Dermis blood vessel endothelial cell (primary cell): ENCODE measurements at places on chromosomes 2 and 18.

GRCh38 chr2:37415128-37415820, 70.8 kb downstream of the QPCT start:
- peak; percentile 49 for DNase-seq

DNA sequence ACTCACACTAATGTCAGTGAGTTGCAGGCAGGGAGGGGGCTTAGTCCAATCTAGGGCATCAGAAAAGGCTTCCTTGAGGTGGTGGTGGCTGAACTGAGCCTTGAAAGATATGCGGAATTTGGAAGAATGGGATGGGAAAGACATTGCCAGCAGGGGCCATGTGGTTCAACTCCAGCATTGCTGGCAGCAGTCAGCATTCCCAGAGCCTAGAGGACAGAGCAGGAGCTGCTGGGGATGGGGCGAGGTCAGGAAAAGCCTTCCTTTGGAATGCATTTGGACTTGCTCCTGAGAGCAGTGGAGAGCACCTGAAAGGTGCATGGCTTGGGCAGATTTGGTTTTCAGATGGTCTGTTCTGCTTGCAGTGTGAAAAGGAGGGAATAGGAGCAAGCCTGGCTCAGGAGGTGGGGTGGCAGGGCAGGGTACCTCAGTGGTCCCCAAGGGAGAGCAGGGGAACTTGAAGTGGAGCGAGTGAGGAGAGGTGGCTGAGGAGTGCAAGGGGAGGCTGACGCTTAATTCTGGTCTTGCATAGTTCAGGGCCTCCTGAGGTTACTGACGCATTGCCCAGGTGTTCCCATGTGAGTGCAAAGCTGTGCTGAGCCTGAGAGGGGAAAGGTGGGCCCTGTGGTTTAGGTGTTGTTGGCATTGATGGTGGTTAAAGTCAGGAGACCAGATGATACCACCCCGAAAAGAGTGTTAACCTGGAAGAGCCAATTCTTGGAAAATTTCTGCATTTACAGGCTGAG, 112.1 kb upstream of the MGAT5 start:
- DNase-seq = no peak

GRCh38 chr2:54261537-54261936, 5.5 kb upstream of the TSPYL6 start:
- no peak for DNase-seq

GRCh38 chr18:79438089-79438897, 42.6 kb downstream of the NFATC1 start:
- no peak for DNase-seq

- no peak for DNase-seq
Observed at GRCh38 chr2:44549856-44550255, 188.1 kb downstream of the CAMKMT start.

DNA sequence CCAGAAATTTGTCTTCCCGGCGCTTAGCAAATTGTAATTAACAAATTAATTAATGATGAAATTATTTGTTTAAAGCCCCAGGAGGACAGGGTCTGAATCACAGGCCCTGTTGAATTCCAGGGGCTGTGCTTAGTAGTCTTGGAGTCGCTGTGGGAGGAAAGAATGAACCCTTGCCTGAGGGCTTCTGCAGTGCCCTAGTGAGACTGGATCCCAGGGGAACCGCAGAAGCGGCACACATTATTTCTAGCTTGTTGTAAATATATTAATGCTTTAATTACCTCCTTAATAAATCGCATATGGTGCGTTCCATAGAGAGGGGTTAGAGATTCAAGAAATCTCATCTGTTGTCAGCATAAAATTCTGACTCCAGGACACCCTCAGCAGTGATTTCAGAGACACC, 235.4 kb downstream of the CELF4 start:
- DNase-seq = no peak

DNA sequence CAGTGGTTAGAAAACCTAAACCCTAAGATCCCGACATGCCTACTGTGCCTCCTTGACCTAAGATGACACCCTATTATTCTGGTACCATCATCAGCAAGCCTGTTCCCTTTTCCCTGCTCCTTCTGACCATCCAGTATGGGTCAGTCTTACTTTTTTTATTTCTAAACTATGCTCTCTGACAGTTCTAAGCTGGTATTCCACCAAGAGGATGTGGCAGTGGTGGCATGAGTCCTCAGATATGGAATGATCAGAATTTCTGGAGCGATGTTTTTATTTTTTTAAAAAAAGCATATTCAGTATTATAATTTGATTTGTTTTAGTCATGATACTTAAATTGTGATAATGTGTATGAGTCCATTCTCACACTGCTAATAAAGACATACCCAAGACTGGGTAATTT, 145.9 kb upstream of the LHCGR start:
- DNase-seq = no peak

DNA sequence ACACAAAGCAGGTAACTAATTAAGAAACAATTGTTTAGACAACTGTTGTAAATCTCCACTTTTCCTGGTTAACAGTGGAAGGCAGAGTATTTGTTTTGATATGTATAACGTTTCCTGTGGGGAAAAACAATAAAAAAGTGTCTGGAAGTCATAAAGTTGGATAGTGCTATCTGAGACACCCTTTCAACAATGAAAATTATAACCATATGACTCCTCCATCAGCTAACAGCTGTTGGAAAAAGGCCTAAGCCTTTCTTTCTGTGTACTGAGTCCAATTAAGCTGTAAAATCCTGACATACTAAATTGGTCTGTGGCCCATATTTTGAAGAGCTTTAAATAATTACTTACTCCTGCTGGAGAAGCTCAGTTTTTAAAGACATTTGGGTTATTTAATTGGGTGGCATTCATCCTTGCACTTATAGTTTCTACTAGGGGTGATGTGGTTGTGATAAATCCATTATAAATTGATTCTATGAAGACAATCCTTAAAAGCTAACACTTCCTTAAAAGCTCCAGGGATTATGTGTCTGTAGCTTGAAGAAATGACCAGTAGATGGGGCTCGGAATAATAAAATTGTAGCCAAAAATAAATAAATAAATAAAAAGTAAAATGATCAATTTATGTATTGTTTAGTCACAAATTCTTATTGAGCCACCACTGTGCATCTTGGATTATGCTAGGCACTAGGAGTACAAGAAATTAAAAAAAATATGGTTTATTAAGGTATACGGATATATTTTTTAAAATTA, 698.1 kb upstream of the NXPH2 start:
- DNase-seq = no peak

DNA sequence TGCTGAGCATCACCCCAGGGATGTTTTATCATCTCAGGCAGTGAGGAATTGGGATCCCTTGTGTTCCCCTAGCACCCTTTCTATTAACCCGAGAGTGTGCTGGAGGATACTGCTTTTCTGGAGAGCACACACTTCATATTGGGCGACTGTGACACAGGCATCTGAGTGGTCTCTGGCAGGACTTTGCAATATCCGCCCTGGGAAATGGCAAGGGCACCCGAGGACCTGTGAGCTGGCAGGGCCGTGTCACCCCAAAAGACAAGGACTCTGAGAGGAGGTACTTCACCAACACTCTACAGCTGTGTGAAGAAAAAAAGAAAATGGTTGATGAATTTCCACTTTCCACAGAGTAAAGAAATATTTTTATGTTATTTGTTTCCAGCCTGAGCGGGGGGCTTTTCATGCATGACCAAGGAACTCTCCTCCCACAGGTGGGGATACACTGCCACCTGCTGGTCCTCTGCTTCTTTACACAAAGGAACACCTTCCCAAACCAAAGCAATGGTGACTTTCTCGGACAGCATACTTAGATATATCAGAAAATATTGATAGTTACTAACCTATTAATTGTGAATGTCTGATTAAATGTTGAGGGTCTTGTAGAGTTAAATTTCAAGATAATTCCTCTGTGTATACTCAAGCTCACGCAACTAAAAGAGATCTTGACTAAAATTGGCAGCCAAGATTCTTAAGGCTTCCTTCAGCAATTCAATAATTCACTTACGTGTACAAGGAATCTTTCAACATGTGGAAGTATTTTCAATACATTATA, 45.9 kb upstream of the REG3G start:
- peak; percentile 19 for DNase-seq

DNA sequence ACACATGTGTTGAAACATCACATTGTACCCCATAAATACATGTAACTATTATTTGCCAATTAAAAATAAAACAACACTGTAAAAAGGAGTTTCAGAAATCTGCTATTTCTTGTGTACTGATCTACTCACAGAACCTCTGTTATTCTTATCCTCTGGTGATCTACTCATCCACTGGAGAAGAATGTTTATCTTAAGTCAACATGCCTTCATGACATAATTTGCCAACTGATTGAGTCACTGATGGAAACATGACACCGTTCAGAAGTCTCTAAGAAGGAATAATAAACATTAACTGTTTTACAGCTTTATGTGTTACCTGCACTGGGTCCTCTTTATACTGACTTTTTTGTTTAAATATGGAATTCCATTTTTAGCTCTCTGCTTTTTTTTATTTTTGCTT, 555.2 kb downstream of the DCDC2C start:
- no peak for DNase-seq

DNA sequence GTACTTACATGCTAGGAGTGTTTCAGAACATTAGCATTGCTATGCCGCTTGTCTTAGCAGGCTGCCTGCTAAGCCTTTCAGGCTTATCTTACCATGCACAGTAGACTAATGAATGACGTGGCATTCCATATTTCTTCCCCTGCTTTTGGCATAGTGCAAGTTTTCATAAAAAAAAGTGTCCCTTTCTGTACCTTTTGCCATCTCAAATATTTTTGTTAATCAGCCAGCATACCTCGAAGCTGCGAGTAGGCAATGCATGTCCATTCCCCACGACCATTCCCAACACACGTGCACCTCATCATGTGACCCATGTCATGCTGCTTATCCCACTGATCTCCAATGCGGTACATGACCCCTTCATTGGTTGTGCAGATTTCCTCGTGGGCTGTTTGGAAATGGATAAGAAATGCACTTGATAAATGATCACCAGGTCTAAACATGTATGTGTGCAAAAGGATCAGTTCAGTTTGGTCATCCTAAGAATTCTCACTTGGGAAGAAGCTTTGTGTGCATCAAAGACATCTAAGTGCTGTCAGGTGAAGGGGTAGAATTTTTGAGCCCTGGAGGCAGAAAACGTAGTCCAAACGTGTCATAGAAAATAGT, 13.9 kb downstream of the FN1 start:
- no peak for DNase-seq

DNA sequence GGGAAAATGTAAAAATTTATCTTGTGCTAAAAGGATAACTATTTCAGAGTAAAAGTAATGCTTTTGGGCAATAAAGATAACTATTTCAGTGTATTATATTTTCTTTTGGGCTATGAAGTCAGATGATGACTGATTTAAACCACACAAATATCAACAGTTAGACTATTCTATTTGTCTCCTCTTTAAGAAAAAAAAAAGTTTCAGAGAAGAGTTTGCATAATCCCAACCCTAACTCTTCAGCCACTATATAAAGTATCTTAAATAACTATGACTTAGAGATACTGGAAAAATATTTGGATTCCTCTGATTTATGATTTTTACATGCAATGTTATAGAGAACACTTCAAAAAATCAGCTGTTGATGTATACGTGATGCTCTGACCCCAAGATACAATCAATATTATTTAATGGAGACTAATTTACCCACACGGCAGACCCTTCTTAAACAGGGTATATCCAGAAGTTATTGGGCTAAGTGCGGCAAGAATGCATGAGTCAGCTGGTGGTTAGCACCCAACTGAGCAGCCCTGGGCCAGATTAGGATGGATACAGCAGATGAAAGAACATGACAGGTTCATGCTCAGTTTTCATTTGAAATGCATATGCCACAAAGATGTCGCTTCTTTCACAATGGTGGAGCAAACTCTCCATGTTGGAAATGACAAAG, 279.0 kb downstream of the AFF3 start:
- no peak for DNase-seq

GRCh38 chr2:20539133-20539719, 92.4 kb downstream of the RHOB start:
- no peak for DNase-seq

DNA sequence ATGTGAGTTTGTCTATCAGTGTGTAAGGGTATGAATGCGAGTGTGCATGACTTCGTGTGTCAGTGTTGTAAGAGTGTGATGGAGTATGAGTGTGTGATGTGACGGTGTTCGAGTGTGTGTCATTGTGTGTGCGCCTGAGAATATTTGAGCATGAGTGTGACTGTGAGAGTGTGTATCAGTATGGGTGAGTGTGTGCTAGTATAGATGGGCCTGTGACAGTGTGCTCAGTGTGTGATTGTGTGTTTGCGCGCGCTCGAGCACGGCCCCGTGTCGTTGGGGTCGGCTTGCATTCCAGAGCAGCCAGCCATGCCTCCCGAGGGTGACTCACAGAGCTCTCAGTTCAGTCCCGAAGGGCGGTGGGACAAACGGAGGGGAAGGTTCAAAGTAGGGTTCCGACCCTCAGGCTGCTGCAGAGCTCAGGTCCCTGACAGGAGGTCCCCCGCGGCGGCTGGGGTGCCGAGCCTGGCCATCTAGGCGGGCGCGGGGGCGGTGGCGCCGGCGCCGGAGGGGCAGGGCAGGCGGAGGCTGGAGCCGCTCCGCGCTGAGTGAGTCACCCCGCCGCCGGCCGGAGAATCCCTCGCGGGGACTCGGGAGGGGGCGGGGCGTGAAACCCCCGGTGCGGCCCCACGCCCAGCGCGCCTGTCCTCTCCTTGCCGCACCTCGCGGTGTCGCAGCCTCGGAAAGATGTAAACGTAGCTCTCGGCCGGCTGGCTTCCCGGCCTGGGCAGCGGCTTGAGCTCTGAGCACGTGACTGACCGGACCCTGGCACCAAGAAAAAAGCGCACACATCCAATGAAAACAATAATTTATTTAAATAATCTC, 3.8 kb downstream of the DLX2 start:
- DNase-seq = peak; percentile 58

- no peak for DNase-seq
Observed at GRCh38 chr18:25010623-25011374, 341.2 kb downstream of the ZNF521 start.

DNA sequence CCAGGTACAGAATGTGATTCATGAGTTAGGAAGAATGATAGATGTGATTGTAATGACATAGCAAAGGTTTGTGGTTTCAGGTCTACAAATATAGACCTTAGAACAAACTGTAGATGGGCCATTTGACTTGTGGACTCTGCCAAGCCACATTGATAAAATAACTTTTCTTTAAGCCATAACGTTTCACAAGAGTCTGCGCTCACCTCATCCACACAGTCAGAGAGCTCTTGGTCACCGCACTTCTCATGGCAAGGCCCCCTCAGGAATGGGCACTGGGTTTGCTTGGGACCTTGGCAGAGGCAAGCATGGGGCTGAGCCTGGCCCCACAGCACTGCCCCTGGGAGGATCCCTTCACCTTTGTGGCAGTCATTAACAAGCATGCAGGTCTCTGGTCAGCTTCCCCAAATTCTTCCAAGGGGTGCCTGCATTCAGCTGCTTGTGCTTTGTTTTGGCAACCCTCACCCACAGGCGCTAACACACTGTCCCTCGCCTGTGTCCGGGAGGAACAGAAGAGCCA, 14.0 kb downstream of the ARMC9 start:
- DNase-seq = no peak

DNA sequence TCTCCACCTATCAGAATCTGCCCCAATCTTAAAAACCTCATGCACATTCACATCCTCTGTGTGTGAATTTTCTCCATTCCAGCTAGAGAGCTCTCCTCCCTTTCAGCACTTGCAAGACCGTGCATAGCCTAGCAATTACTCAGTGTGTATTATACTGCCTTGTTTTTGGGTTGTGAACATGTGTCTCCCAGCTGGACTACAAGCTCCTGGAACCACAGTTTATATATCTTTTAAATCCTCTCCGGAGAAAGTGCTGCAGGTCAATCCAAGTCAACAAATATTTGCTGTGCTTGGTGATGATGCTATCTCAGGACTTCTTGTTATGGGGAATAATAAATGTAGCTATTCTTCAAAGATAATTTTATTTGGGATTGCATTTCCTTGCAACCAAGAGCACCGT, 58.2 kb upstream of the MEX3C start:
- DNase-seq = no peak
